NCI-H187 (cell line): ENCODE measurements at places on chromosomes 4 and X.

GRCh38 chr4:151555151-151555945 is 146.4 kb downstream of the FHIP1A start:
- DNase-seq, result no peak

- no peak for DNase-seq
These were observed 20.5 kb downstream of the NOP14 start for GRCh38 chr4:2942532-2943363.

- no peak for DNase-seq
These were observed 125.8 kb upstream of the UNC5C start for GRCh38 chr4:95674521-95674981.

GRCh38 chrX:37765507-37765906 is 14.4 kb upstream of the CYBB start:
- DNase-seq, result no peak

DNA sequence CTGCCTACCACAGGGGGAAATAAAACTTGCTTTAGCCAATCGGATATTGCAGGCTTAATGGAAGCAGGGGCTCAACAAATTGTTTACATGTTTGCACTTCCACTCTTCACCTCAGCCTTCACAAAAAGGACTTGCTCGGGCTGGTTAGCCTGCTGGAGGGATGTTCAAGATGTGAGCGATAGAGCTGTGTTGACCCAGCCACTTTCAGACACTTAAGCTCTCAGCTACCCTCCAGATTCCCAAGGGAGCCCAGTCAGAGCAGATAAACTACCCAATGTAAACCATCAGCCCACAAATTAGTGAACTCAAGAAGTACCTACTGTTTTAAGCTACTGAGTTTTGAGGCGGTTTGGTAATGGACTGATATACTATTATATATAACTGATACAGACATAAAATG is 508.4 kb upstream of the FTHL17 start:
- DNase-seq, result no peak
